Caco-2 (cell line): ENCODE measurements at places on chromosomes 3 and 15. TPM values are rescaled to one million over a fixed set of nuclear protein-coding genes. Genes with fewer than 3 reads are reported as not detected.
A peak's percentile ranks its signal among the peaks of the same experiment; 100 is the strongest.

Gene ILDR1
- 0.21 and 0.25 TPM in 2 replicates for total RNA-seq

Gene SLC51B
- 15.4 and 17.1 TPM in 2 replicates for total RNA-seq

DNA sequence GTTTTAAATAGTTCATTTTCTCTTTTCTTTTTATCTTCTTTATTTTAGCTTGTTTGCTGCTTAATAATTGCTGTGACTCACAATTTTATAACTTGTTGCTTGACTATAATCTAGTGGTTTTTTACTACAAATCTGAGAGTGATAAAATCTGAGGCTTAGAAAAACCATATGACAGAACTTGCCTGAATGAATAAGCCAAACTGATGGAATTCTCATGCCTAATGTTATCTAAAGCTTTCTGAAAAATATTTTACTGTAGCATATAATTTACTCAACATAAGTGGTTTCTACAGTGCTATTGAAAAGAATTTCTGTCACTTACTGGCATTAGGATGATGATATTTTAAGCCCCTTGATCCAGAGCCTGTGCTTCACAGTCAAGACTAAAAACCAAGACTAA lies 175.1 kb downstream of the VGLL3 start:
- H3K27me3 ChIP-seq, result no peaks in the 10 kb centered on the region
- DNase-seq, result no peak
- H3K4me1 ChIP-seq, result no peaks in the 10 kb centered on the region
- H3K27ac ChIP-seq, result no peak overlapping the region
- no peak overlapping the region for H3K4me3 ChIP-seq

GRCh38 chr15:47349179-47349578 lies 368.1 kb upstream of the SEMA6D start:
- DNase-seq, result no peak
- H3K4me3 ChIP-seq, result no peak overlapping the region
- no peaks in the 10 kb centered on the region for H3K36me3 ChIP-seq

DNA sequence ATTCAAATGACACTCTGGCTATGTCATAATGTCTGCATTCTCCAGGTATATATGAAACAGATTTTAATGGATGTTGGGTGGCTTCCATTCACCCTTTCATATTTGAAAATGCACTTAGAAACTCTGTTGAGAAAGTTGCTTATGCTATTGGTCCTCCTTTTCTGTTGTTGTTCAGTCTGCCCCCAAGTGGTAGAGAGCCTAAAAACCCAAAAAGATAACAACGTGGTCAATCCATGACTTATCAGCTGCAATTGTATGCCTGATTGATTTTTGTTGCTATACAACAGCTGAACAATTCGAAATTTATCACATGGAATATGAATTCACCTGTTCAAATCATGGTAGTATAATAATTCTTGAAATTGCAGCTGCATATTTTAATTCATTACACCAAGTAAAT lies 279.8 kb downstream of the ROBO2 start:
- H3K27ac ChIP-seq, result no peak overlapping the region
- H3K27me3 ChIP-seq, result no peaks in the 10 kb centered on the region
- H3K4me1 ChIP-seq, result no peaks in the 10 kb centered on the region
- no peaks in the 10 kb centered on the region for H3K36me3 ChIP-seq
- peak; percentile 10 for DNase-seq
- no peak overlapping the region for H3K4me3 ChIP-seq

Gene GOLGA6L26
- total RNA-seq, result not detected in 2 replicates

DNA sequence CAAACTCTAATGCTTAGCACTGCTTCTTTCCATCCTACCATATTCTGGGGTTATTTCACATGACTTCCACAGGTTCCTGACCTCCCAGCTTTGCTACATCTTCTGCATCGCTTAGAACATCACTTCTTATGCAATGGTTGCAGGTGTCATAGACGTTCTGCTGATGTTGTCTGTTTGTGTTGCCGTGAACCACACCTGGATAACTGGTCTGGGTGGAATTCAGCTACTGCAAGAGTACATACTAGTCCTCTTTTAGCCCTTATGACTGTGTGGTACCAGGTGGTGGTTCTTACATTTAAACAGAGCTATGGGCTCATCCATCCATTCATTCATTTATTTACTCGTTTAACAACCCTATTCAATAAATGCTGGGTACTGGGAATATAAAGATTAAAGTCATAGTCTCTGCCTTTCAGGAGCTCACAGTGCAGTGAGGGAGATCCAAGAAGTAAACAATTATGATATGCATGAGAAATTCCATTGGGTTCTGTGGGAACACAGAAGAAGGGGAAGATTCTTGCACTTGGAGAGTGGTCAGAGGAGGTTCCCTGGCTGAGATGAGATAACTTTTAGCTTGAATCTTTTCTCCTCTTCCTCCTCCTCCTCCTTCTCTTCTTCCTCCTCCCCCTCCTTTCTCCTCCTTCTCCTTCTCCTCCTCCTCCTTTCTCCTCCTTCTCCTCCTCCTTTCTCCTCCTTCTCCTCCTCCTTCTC lies 30.8 kb downstream of the TMEM45A start:
- H3K36me3 ChIP-seq, result no peaks in the 10 kb centered on the region
- no peak overlapping the region for H3K4me3 ChIP-seq
- no peaks in the 10 kb centered on the region for H3K4me1 ChIP-seq
- H3K27me3 ChIP-seq, result no peaks in the 10 kb centered on the region

DNA sequence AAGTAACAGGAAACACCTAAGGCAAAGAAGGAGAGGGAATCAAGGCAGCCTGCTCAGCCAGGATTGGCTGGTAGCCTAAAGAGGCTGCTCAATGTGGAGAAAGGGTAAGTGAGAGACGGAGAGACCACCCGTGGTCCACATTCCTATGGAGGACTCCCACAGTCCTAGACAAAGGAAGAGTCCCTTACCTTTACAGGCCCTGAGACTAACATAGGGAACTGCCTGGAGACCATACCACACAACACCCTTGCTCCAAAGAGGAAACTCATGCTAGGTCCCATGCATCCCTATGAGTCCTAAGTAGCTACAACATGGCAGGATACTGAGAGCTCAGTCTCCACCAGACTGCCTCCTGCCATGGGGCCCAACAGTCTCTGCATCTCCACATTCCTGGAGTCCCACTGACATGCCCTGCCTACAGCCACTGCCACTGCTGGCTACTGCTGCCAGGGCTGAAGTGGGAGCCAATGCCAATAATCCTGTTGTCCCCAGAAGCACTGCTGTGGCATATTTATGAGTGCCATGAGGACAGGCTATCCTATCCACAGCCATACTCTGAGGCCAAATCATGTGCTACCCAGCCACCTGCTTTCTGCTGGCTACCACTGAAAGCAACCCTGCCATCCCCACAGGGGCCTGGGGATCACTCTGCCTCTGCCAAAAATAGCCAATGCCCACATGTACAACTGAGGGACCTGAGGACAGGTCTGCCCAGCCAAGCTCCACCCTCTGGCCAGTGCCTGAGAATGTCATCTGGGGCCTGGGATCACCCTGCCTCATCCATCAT lies 45.0 kb downstream of the COPS2 start:
- H3K4me3 ChIP-seq, result no peak overlapping the region
- H3K27ac ChIP-seq, result no peak overlapping the region
- no peaks in the 10 kb centered on the region for H3K36me3 ChIP-seq
- H3K4me1 ChIP-seq, result no peaks in the 10 kb centered on the region

Gene NPAP1
- not detected in 2 replicates for total RNA-seq

- H3K4me3 ChIP-seq, result no peak overlapping the region
- no peak for DNase-seq
- H3K27ac ChIP-seq, result no peak overlapping the region
- H3K4me1 ChIP-seq, result no peaks in the 10 kb centered on the region
- no peaks in the 10 kb centered on the region for H3K36me3 ChIP-seq
These were observed 1012.3 kb downstream of the ZPLD1 start for GRCh38 chr3:103446953-103447629.

DNA sequence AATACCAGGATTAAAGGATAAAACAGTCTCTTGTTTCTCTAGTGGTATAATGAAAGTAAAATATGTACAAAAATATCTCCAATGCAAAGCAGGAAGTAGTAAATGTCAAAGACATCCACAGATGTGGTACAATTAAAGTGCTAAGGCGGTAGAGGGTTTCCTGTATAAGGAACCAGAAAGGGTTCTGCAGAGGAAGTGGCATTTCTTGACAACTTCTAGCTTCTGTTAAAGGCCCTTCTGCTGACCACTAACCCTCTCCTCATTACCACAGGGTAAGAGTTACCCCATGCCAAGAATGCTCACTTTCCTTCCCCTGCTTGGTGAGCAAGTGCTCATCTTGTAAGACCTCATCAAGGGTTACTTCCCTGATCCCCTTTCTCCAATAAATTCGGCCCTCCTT lies 883.6 kb upstream of the NR2F2 start:
- H3K36me3 ChIP-seq, result no peaks in the 10 kb centered on the region
- no peak overlapping the region for H3K4me3 ChIP-seq
- H3K27me3 ChIP-seq, result no peaks in the 10 kb centered on the region
- no peaks in the 10 kb centered on the region for H3K4me1 ChIP-seq
- no peak for DNase-seq

- H3K4me3 ChIP-seq, result no peak overlapping the region
- no peaks in the 10 kb centered on the region for H3K27me3 ChIP-seq
- DNase-seq, result no peak
- H3K36me3 ChIP-seq, result no peaks in the 10 kb centered on the region
- no peaks in the 10 kb centered on the region for H3K4me1 ChIP-seq
- no peak overlapping the region for H3K27ac ChIP-seq
These were observed 5.8 kb downstream of the EFCC1 start for GRCh38 chr3:129006864-129007263.

DNA sequence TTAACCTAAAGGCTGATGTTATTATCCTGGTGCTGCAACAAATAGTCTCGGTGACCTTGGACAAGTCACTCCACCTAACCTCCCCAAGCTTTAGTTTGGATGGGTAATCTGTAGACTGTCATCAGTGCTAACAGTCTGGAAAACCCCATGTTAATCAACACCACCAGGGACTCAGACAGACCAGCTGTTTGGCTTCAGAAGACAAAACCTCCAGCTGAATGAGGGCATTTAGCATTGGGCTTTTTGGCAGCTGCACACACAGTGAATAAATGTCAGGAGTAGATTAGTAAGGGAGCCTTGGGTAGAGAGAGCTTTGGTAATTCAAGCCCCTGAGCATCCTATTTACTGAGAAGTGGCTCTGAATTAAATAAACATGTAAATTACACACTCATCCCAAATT lies 24.9 kb upstream of the C3orf80 start:
- H3K27ac ChIP-seq, result no peak overlapping the region
- DNase-seq, result no peak
- H3K4me3 ChIP-seq, result no peak overlapping the region
- no peaks in the 10 kb centered on the region for H3K4me1 ChIP-seq

Gene MKRN2
- 22.4 and 25.2 TPM in 2 replicates for total RNA-seq

GRCh38 chr3:47731061-47731460 lies 50.6 kb downstream of the SMARCC1 start:
- no peak overlapping the region for H3K27ac ChIP-seq
- no peaks in the 10 kb centered on the region for H3K27me3 ChIP-seq
- peaks cover 3% of the 10 kb centered on the region for H3K36me3 ChIP-seq
- DNase-seq, result no peak
- H3K4me3 ChIP-seq, result no peak overlapping the region
- H3K4me1 ChIP-seq, result no peaks in the 10 kb centered on the region

Gene C3orf20
- total RNA-seq, result 0.09 and 0.19 TPM in 2 replicates
